Common myeloid progenitor, CD34-positive (primary cell): ENCODE measurements at places on chromosomes 7 and 10.

- no peak overlapping the region for H3K27ac ChIP-seq
- H3K36me3 ChIP-seq, result no peaks in the 10 kb centered on the region
- no peaks in the 10 kb centered on the region for H3K27me3 ChIP-seq
- peak; percentile 92 for DNase-seq
- H3K4me3 ChIP-seq, result peak overlapping the region; percentile 8
These were observed 152.0 kb downstream of the CCDC3 start for GRCh38 chr10:12849319-12850181.

DNA sequence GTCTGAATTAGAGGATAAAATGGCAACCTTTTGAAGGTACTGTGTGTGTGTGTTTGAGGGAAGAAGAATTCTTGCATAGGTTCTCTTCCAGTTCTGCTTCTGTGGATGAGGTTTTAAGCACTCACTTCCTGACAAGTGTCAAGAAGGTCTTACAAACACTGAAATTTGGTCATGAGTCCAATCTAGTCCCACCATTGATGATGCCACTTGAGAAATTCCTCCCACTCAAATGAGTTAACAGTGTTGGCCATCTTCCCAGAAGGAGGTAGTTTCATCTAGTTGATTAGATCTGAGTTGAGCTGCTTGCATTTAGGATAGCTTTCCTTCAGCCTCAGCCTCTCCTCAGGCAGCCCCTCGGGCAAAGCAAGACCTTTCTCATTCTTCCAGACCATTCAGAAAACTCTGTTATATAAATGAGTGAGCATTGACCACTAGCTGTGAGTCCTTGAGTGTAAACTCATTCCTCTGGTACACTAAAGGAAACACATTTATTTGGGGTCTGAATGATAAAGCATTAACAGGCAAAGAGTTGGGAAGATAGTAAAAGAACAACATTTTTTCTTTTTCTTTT is 189.5 kb downstream of the TRIL start:
- H3K4me1 ChIP-seq, result no peaks in the 10 kb centered on the region
- H3K36me3 ChIP-seq, result no peaks in the 10 kb centered on the region
- no peak overlapping the region for H3K27ac ChIP-seq

GRCh38 chr10:80078448-80079311 is at the start of gene TMEM254:
TMEM254 (plus strand) TSS chr10:80078665; CDS start chr10:80078700, 35 bp downstream.
- H3K27me3 ChIP-seq, result no peaks in the 10 kb centered on the region
- peak within 1 kb of the TSS; percentile 89 for H3K4me3 ChIP-seq
- H3K4me1 ChIP-seq, result peaks cover 7% of the 10 kb centered on the region
- H3K36me3 ChIP-seq, result peaks cover 7% of the 10 kb centered on the region
- H3K27ac ChIP-seq, result peak within 1 kb of the TSS; percentile 90

- no peaks in the 10 kb centered on the region for H3K27me3 ChIP-seq
- no peaks in the 10 kb centered on the region for H3K36me3 ChIP-seq
- H3K27ac ChIP-seq, result no peak overlapping the region
- H3K4me1 ChIP-seq, result no peaks in the 10 kb centered on the region
- no peak for DNase-seq
These were observed 57.0 kb upstream of the PRKCQ start for GRCh38 chr10:6637053-6637452.

DNA sequence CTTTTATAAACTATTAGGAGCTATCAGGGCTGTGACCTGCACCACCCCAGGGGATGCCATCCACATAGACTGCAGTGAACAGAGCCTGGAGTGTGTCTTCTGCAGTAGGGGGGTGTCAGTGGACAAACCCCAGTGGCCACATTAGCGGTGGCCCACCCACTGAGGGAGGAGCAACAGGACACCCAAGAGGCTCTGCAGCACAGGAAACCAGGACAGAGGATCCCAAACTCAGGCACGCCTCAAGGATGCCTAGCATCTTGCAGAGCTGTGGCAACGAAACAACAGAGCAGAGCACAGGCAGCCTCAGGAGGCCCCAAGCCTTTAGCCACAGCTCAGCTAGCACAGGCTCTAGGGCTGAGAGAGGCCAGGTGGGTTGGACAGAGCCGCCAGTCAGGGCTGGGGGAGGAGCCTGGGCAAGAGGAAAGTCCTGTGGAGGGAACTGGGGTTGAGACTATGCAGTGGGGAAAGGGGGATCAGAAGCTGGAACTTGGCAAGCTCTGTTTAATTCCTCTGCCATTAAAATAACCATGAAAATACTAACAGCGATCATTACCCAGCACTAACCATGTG is 53.8 kb downstream of the GRID1 start:
- H3K27me3 ChIP-seq, result peaks cover 3% of the 10 kb centered on the region
- no peak overlapping the region for H3K4me3 ChIP-seq
- H3K27ac ChIP-seq, result no peak overlapping the region
- DNase-seq, result no peak

GRCh38 chr7:117155694-117156093 is 167.2 kb downstream of the WNT2 start:
- no peaks in the 10 kb centered on the region for H3K27me3 ChIP-seq
- no peak overlapping the region for H3K4me3 ChIP-seq
- DNase-seq, result no peak
- no peaks in the 10 kb centered on the region for H3K4me1 ChIP-seq
- no peak overlapping the region for H3K27ac ChIP-seq
- peaks cover 3% of the 10 kb centered on the region for H3K36me3 ChIP-seq

- DNase-seq, result peak; percentile 54
- H3K4me1 ChIP-seq, result peaks cover 2% of the 10 kb centered on the region
- H3K36me3 ChIP-seq, result no peaks in the 10 kb centered on the region
- no peak overlapping the region for H3K4me3 ChIP-seq
- no peak overlapping the region for H3K27ac ChIP-seq
These were observed 70.6 kb downstream of the CALD1 start for GRCh38 chr7:134850066-134850465.

DNA sequence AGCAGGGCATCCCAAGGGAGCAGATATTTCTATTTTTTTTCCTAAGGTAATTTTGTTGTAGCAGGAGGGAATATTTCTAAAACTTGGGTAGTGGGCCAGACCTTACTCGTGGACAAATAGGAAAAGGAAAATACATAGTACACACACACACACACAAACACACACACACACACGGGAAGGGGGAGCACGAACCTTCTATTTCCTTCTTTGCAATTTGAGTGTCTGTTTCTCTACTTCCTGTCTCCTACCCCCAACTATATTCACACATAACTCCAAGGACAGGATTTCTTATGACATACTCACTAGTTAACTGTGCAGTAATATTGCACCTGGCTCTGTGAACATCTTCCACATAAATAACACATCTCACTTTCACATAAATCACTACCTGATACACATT is 4.4 kb downstream of the LDB1 start:
- peaks cover 72% of the 10 kb centered on the region for H3K4me1 ChIP-seq
- no peak for DNase-seq
- H3K27ac ChIP-seq, result peak overlapping the region; percentile 89
- H3K36me3 ChIP-seq, result peaks cover 5% of the 10 kb centered on the region
- peak overlapping the region; percentile 68 for H3K4me3 ChIP-seq

DNA sequence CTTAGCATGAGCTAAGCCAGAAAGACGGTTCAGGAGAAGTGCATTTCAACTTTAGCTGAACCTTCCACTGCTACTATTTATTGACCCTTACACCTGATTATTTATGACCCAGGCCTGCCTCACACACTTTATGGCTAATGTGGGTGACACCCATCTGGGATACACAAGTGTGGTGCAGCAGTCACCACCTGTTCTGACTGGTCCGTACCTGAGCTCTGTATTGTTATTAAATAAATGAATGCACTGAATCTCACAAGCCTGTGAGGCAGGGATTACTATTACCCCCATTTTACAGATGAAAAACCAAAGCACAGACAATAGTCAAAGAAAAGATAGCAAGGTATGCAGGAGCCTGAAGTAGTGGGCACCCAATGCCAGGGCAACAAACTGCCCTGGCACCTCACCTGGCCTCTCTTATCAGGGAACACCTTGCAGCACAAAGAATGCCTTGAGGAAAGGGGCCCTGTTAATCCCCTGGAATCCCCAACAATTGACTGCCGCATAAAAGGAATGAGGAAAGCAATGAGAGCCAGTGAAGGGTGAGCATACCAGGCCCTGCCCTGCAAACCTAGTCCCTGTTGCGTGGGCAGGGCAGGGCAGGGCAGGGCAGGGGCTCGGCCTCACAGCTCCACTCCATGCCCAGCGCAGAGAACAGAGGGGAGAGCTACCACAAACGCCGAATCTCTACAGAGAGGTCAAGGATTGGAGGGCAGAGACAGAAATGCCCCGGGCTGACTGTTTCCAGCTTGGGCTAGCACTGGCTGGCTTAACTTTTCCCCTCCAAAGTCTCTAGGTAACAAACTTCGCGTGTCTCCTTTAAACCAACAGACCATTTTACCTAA is 1.3 kb downstream of the ANXA11 start:
- no peaks in the 10 kb centered on the region for H3K36me3 ChIP-seq
- peak; percentile 28 for DNase-seq
- H3K4me1 ChIP-seq, result peaks cover 47% of the 10 kb centered on the region
- peak overlapping the region; percentile 66 for H3K4me3 ChIP-seq

DNA sequence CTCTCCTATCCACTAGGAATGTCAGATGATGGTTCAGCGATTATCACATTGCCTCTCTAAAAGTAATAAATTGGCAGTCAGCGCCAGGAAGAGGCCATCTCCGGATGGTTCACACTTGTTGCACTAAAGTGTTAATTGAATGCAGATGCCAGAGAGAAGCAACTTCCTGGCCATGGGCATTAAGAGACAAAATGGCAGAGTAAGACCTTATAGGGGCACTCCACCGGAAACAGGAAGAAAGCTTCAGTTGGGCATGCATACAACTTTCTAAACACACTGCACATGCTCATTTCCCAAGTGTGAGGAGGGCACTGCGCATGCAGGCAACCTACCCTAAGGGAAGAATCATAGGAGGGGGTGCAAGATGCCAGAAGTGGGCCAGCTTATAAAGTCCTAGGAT is 71.7 kb upstream of the AUTS2 start:
- DNase-seq, result no peak
- no peaks in the 10 kb centered on the region for H3K36me3 ChIP-seq
- H3K4me1 ChIP-seq, result no peaks in the 10 kb centered on the region
- no peak overlapping the region for H3K4me3 ChIP-seq
- H3K27ac ChIP-seq, result no peak overlapping the region

- no peaks in the 10 kb centered on the region for H3K27me3 ChIP-seq
- no peak overlapping the region for H3K4me3 ChIP-seq
- peaks cover 14% of the 10 kb centered on the region for H3K4me1 ChIP-seq
- no peak overlapping the region for H3K27ac ChIP-seq
- H3K36me3 ChIP-seq, result no peaks in the 10 kb centered on the region
These were observed 205.6 kb downstream of the AUTS2 start for GRCh38 chr7:69803699-69804516.

- H3K27me3 ChIP-seq, result no peaks in the 10 kb centered on the region
- no peak for DNase-seq
- H3K4me1 ChIP-seq, result no peaks in the 10 kb centered on the region
- no peak overlapping the region for H3K4me3 ChIP-seq
These were observed 321.8 kb downstream of the GPR37 start for GRCh38 chr7:124443762-124444161.

GRCh38 chr7:44883961-44884620 is 1.2 kb downstream of the PURB start:
- no peak for DNase-seq
- no peaks in the 10 kb centered on the region for H3K27me3 ChIP-seq
- H3K4me3 ChIP-seq, result peak overlapping the region; percentile 89
- peak overlapping the region; percentile 84 for H3K27ac ChIP-seq
- peaks cover 4% of the 10 kb centered on the region for H3K36me3 ChIP-seq

- H3K27me3 ChIP-seq, result no peaks in the 10 kb centered on the region
- no peak overlapping the region for H3K4me3 ChIP-seq
- no peak overlapping the region for H3K27ac ChIP-seq
- peaks cover 5% of the 10 kb centered on the region for H3K4me1 ChIP-seq
These were observed 129.2 kb downstream of the TES start for GRCh38 chr7:116339564-116339963.

- no peaks in the 10 kb centered on the region for H3K27me3 ChIP-seq
- no peaks in the 10 kb centered on the region for H3K36me3 ChIP-seq
- no peak overlapping the region for H3K4me3 ChIP-seq
These were observed 795.9 kb upstream of the IGFBP3 start for GRCh38 chr7:46716926-46717325.

DNA sequence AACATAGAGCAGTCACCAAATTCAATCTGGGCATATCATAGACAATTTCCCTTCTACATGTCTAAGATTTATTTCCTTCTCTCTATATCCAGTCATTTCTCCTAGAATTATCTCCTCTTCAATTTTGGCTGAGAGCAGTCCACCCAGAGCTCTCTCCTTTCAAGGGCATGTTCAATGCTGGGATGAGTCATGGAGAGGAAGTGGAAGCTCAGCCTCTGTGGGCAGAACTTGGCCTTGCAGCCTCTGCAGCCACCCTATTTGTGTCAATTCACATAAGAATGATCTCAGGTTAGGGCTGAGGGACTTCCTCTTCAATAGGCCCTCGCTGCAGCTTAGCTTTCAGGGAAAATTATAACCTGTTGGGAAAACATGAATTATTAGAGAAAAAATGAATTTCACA is 560.8 kb downstream of the POM121L12 start:
- DNase-seq, result no peak
- H3K36me3 ChIP-seq, result no peaks in the 10 kb centered on the region
- H3K4me3 ChIP-seq, result no peak overlapping the region
- no peaks in the 10 kb centered on the region for H3K4me1 ChIP-seq
- H3K27ac ChIP-seq, result no peak overlapping the region

GRCh38 chr7:121330053-121330833 is 1.4 kb downstream of the WNT16 start:
- peaks cover 23% of the 10 kb centered on the region for H3K27me3 ChIP-seq
- peaks cover 6% of the 10 kb centered on the region for H3K4me1 ChIP-seq
- no peak for DNase-seq
- H3K27ac ChIP-seq, result no peak overlapping the region
- H3K36me3 ChIP-seq, result no peaks in the 10 kb centered on the region

GRCh38 chr7:74092964-74093471 is 9.4 kb downstream of the LIMK1 start:
- H3K27me3 ChIP-seq, result no peaks in the 10 kb centered on the region
- no peak overlapping the region for H3K27ac ChIP-seq
- H3K4me3 ChIP-seq, result peak overlapping the region; percentile 73
- peaks cover 14% of the 10 kb centered on the region for H3K36me3 ChIP-seq

DNA sequence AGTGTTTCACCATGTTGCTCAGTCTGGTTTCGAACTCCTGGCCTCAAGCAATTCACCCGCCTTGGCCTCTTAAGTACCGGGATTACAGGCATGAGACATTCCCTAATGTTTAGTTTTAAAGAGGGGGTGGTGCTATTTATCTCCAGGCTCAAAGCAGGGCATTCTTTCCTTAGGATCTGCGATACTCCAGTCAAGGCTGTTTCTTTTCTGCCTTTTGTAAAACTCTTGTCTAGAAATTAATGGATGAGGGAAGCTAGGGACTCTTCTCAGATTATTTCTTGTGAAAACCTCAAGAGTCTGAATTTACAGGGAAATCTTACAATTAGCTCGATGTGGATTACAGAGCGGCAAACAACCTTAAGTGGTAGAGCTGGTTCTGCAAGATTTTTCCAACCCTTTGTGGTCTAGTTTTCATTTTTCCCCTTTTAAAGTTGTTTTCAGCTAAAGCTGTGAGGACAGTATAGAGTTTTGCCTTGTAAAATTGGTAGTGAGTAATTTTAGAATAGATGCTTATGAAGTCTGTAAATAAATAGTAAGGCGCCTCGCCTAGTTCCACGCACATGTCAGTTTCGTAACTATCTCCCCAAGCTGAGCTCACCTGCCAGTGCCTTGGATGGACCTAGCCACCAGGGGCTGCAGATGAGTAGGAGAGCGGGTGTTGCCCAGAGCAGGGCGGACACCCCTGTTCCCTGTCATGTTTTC is 53.1 kb downstream of the CUX1 start:
- H3K4me3 ChIP-seq, result no peak overlapping the region
- peaks cover 27% of the 10 kb centered on the region for H3K4me1 ChIP-seq
- no peaks in the 10 kb centered on the region for H3K36me3 ChIP-seq
- DNase-seq, result no peak
- no peaks in the 10 kb centered on the region for H3K27me3 ChIP-seq

- peaks cover 2% of the 10 kb centered on the region for H3K4me1 ChIP-seq
- DNase-seq, result no peak
- H3K27me3 ChIP-seq, result no peaks in the 10 kb centered on the region
These were observed 94.1 kb upstream of the KLF6 start for GRCh38 chr10:3879073-3879472.
